GDM1 (cell line): ENCODE measurements at places on chromosomes 2 and 18.

- DNase-seq = no peak
These were observed 49.2 kb downstream of the TRPM8 start for GRCh38 chr2:233966388-233966787.

DNA sequence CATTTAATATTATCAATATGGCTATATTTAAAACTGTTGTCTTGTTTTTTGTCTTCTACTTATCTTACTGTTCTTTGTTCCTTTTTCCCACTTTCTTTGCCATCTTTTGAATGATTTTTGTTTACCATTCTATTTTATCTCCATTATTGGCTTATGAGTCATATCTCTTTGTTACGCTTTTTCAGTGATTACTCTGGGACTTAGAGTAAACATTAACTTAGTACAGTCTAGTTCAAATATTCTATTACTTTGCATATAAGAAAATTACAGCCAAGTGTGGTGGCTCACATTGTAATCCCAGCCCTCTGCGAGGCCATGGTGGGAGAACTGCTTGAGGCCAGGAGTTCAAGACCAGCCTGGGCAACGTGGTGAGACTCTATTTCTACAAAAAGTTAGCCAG is 26.1 kb downstream of the ADCY3 start:
- no peak for DNase-seq

GRCh38 chr2:22326250-22326649 is 1058.7 kb upstream of the KLHL29 start:
- no peak for DNase-seq

DNA sequence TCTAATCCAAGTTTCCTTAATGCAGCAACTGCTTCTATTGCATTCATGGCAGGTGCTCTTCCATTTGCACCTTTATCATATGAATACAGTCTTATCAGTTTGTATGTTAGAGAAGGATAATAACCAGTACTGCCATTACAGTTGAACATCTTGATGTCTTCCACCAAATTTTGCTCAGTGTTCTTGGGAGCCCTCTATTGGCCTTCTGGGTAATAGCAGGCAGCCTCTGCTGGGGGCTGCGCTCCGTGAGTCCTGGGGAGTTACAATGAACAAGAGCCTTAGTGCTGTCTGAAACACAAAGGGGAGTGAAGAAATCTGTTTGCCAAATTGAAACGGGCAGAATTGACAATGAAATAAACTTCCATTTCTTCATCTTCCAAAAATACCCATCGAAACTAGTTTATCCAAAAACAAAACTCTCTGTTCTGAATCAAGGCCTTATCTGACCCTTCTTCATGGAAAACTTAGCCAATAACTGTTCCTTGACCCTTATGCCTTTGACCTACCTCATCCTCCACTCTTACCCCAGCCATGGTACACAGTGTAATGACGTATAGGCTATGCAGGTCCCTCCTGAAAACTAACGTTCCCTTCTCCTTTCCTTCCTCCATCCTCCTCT is 79.9 kb downstream of the ALK start:
- DNase-seq = peak; percentile 18

GRCh38 chr18:35623255-35623654 is 41.7 kb downstream of the GALNT1 start:
- DNase-seq = no peak

DNA sequence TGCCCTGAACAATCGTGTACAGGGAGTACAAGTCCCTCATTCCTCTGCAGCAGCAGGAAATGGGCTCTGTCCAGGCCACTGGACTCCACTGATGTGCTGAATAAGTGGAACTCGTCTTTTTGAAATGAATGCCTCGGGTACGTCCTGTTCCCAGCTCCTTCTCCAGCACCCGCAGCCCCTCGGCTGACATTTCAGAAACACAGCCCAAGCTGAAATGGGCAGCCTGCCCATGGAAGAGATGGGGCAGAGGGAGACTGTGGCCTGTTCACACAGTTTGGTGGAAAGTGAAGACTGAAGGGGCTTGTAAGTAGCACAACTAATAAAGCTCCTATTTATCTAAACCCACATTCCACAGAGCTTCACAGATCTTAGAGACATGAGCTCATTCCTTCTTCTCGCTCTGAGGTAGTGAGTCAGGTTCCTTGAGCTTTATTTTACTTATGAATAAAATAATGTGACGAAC is 498.6 kb downstream of the TXNL1 start:
- DNase-seq = no peak
